ENCODE measurements at places on chromosomes 7 and 10.

DNA sequence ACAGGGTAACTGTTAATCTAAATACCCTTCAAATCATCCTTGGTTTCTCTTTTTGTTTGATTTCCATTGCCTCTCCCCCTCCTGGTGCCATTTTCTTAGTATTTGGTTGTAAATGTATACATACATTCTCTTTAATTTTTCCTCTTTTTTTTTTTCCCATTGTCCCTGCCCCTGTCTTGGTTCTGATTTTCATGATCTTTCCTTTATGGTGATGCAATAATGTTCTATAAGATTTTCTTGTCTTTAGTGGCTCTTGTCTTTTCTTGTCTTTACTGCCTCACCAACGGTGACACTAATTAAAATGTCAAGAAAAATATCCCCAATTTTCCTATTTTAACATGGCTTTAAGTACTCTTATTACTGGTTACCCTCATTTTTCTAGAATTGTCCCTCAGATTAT, 135.9 kb upstream of the POT1 start:
- no peak for DNase-seq

DNA sequence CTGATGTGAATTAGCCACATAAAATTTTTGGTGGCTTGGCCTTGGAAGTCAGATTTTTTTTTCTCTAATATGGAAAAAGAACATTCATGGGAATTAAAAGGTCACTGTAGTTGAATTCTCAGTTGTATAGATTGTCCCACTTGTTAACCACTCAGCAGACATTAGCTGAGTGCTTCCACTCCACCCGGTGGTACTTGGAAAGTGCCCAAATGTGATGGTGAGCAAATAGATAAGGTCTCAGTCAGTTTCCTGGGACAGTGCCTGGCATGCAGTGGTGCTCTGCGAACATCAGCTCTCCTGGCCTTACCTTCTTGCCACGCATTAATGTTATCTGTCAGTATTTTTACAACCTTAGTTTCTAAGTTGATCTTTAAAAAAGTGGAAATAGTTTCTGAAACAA, 1.4 kb downstream of the ATP5F1C start:
- DNase-seq: no peak

DNA sequence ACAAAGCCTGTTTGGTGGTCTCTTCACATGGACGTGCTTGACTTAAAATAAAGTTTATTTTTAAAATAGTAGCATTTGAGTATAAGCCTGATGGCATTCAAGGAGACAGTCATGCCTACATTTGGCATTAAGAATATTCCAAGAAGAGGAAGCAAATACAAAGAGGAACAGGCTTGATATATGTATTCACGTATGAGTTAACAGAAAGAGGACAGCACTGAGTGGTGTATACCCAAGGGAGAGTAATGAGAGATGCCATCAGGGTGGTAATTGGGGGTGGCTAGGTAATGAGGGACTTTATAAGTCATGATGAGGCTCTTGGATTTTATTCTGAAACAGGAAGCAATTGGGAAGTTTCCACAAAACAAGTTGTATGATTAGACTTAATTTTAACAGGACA, 363.3 kb downstream of the SEMA3D start:
- DNase-seq: no peak

GRCh38 chr10:79046741-79047583, 21.8 kb upstream of the ZMIZ1 start:
- no peak for DNase-seq

DNA sequence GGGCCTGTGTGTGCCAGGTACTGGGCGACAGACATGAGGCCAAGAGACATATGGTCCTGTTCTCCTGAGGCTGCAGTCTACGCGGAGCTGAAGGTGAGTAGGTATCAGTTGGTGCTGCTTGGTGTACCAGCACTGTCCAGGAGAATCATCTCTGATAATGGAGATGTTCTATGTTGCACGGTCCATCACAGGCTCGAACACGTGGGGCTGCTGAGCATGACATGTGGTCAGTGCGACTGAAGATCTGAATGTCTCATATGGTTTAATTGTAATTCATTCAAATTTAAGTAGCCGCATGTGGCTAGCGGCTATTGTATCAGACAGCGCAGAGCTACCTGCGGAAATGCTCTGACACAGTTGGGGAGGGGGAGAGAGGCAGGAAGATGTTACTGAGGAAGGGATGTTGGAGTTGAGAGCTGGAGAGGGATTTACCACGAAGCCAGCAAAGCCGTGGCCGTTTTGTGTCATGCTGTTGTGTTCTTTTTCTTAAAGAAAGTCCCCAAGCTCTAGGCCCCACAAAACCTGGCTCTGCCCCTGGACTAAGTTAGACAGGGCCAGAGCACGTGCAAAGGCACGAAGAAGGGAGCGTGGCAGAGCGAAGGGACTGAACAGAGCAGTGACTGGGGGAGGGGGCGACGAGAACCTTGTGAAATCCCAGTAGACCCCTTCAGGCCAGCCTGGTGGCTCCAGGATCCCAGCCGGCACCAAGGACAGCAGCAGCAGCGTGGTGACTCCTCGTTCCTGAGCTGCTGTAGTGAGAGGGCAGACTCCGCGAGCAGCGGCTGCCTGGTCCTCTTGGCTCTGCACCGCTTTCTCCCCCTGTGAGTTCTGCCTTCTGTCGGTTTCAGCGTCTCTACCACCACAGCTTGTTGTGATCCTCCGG, 20.0 kb downstream of the SMKR1 start:
- no peak for DNase-seq

DNA sequence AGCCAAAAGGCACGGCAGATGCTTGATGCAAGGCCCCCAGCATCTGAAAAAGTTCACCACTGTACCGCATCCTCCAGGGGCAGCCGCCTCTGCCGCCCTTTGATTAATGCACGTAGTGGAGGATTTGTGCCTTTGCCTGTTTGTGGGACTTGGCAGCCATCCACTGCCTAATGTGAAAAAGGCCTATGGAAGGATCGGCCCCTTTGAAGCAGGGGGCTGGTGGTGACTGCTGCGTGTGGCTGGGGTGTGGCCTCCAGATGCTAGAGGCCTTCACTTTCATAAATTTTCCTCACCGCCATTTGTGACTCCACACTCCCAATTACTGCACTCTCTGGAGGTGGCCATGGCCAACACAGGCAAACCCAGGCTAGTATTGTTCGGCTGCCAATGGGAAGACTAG, 226.0 kb downstream of the BMPER start:
- DNase-seq: no peak

DNA sequence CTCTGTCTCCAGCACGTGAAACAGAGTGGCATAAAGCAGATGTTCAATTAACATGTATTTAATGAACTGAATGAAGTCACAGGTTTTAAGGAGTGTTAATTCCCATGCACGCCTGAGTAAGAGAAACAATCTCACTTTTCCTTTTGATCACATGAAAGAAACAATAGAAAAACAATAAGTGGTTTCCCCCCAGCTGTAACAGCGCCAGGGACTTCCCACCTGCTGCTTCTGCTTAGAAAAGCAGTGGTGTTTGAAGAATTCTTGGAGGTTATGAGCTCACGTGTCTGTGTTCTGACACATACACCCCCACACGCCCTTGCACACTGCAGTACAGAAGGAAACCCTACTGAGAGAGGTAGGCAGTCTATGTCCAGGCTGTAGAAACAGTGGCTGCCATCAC, 51.3 kb upstream of the FRMD4A start:
- no peak for DNase-seq

- no peak for DNase-seq
These were observed 39.7 kb downstream of the DLG5 start for GRCh38 chr10:77886795-77887355.

GRCh38 chr10:104304927-104305326, 33.3 kb downstream of the ITPRIP start:
- DNase-seq: no peak

- DNase-seq: no peak
These were observed 2.1 kb upstream of the PALD1 start for GRCh38 chr10:70476249-70477035.

- DNase-seq: no peak
These were observed 465.1 kb downstream of the ATRNL1 start for GRCh38 chr10:115558252-115558651.

DNA sequence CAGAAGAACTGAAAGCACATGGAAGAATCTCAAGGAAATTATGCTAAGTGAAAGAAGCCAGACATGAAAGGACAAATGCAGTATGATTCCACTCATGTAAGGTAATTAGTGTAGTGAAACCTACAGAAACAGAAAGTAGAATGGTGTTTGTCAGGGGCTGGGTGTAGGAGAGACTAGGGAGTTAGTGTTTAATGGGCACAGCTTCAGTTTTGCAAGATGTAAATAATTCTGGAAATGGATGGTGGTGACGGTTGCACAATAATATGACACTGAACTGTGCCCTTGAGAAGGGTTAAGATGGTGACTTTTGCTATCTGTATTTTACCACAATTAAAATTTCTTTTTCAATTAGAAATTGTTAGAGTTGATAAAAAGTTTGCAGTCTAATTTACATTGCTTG, 157.3 kb upstream of the ADCY1 start:
- DNase-seq: no peak

GRCh38 chr7:744854-745430, 17.9 kb upstream of the PRKAR1B start:
- no peak for DNase-seq

GRCh38 chr7:105691082-105691679, 109.9 kb upstream of the EFCAB10 start:
- peak; percentile 47 for DNase-seq

DNA sequence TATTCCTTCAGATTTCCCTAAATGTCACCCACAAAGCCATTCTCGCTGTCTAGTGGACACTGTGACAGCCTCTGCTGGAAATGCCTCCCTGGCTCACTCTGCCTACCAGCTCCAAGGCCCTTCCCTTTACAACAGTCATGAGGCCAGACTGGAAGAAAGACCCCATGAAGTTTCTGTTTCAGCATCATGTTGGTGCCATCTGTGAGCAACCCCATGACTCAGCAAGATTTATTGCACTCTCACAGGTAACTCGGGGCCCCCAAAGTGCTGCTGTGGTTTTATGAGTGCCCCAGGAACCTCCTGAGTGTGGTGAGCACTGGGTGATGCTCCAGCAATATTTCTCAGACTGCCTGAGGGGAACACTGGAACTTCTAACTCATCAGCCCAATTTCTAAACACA, 218.6 kb downstream of the ZNF33B start:
- no peak for DNase-seq

DNA sequence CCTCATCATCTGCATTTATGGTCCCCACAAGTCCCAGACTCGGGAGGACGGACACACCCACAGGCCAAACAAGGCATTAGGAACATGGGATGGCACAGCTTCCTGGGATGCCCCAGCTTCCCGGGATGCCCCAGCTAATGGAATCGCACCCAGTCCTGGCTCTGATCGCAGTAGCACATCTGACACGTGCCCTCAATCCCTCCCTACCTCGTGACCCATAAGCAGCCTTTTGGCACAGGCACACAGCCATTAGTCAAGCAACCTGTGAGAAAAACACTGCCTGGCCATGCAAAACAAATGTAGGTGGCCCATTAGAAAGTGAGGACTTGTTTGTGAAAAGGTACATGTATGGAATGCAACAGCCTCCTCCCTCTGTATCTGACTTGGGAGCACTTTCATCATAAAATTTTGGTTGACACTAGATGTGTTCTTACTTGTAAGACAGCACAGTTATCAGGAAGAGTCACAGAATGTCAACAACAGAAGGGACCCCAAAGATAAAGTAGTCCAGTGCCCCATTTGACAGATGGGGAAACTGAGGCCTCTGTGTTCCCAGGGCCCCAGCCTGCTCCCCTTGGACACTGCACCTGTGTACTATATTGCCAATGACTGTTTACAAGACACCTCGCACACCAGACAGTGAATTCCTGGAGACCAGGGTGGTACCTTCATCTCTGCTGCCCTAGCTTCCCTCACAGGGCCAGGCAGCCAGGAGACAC, 34.4 kb downstream of the DLG5 start:
- DNase-seq: no peak

- no peak for DNase-seq
These were observed 201.3 kb upstream of the TCERG1L start for GRCh38 chr10:131512852-131513251.

- no peak for DNase-seq
These were observed 2.4 kb downstream of the AMPH start for GRCh38 chr7:38628630-38629385.

- no peak for DNase-seq
These were observed 36.6 kb upstream of the SRGN start for GRCh38 chr10:69051303-69051702.

DNA sequence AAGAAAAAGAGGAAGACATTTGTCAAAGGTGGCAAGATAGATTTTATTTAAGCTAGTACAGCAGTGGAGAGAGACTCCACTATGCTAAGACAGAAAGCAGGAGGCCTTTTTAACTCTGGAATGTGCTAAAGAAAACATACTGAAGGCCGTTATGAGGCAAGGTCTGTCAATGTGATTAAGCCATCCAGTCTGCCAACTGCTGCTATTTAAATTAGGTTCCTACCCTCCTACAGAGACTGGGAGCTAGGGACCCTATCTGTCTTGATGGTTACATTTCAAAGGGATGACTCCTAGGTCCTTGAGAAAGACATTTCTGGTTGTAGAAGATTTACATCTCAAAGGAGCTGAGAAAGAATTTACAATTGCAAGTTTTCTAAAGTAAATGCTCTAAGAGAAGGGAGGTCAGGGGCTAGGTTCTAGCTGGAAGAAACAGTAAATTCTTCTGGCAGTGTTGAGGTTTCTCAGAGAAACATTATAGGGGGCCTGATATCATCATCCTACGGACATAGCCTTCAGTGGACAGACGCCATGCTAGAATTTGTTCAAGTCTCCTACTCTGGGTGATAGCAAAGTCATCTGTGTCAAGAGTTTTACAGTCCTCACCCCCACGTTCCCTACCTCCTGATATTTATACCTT, 211.6 kb downstream of the PHF14 start:
- DNase-seq: no peak

- no peak for DNase-seq
These were observed 14.0 kb downstream of the DNMBP start for GRCh38 chr10:99995713-99996112.

GRCh38 chr7:40205992-40206391, 71.2 kb downstream of the SUGCT start:
- no peak for DNase-seq

DNA sequence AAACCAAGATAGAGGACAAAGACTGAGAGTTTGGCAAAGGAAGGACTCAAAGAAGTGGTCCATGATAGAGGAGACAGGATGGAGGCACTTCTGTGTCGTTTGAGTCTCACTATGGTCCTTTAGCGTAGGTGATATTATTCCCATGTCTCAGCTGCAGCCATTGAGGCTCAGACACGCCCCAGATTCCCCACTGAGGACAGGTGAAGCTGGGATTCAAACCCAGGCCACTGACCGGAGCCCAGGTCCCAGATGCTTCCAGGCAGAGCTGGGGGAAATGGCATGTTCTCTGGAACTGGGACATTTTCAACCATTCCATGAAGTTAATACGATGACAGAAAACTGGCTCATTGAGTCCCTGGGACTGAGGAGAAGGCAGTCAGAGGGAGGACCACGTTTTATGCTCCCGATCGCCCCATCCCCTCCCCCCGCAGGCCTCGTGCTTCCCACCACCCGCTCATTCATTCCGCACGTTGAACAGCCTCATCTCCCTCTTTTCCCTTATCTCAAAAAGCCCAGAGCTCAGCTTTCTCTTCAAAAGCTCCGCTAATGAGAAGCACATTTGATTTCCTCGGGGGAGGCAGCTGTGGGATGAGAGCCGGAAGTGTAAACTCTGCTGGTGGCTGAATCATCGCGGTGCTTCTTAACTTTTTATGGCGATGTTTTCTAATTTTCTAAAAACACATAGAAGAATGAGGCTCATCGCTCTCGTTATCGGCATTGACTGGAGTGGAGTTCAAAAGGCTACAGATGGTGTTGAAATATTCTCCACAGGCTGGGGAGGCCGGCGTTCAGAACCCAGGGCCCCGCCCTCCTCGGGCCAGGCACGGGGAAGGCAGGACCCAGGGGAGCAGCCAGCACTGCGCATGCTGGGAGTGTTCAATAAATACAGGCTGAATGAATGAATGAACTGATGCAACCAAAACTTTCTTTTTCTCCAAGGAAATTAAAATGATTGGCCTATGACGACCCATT, 64.0 kb downstream of the OAT start:
- peak; percentile 65 for DNase-seq

GRCh38 chr7:38630720-38631673, at the start of gene AMPH:
AMPH (minus strand) TSS chr7:38631373; CDS start chr7:38631351, 22 bp downstream.
- DNase-seq: peak; percentile 30

Measured in H54 (cell line).